ENCODE measurements at places on chromosomes 2 and 18. TPM values are rescaled to one million over a fixed set of nuclear protein-coding genes. Genes with fewer than 3 reads are reported as not detected.

Gene PRKAG3
- total RNA-seq, result not detected

Gene NGEF
- 47.6 TPM for total RNA-seq

Gene BCL2
- 79.1 TPM for total RNA-seq

Gene SERPINB12
- total RNA-seq, result not detected

Gene KLF7
- 25.8 TPM for total RNA-seq

DNA sequence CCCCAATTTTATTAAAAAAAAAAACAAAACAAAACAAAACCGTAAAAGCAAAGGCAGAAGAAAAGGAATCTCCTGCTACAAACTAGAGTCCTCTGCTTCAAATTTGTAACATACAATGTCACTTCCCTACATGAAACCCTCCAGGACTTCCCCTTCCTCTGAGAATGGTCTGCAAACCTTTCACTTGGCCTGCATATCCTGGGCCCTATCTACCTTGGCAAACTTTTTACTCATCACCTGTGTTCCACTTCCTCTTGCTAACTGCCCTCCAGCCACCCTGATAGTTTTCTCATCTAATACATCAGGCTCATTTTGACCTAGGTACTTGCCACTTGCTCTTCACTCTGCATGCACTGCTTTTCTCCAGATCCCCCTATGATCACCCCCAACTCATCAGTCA is 255.5 kb downstream of the ETAA1 start:
- no peaks in the 10 kb centered on the region for H3K27me3 ChIP-seq
- no peak overlapping the region for H3K4me3 ChIP-seq
- no peak overlapping the region for H3K27ac ChIP-seq
- H3K4me1 ChIP-seq, result peaks cover 22% of the 10 kb centered on the region

GRCh38 chr2:52658598-52658997 is 1109.0 kb upstream of the CHAC2 start:
- H3K36me3 ChIP-seq, result no peaks in the 10 kb centered on the region
- DNase-seq, result no peak
- H3K27ac ChIP-seq, result no peak overlapping the region
- no peak overlapping the region for H3K4me3 ChIP-seq
- no peaks in the 10 kb centered on the region for H3K27me3 ChIP-seq

DNA sequence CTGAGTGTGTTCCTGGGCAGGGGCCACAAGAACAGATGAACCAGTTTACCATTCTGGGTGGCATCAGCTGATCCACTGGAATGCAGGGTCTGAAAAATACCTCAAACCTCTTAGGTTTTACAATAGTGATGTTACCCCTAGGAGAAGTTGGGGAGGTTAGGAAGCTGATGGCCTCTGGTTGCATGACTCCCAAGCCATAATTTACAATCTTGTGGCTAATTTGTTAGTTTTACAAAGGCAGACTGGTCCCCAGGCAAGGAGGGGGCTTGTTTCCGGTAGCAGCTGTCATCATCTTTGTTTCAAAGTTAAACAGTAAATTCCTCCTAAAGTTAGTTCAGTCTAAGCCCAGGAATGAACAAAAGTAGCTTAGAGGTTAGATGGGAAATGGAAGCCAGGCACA is 113.8 kb upstream of the SLC38A11 start:
- H3K27me3 ChIP-seq, result no peaks in the 10 kb centered on the region
- H3K4me3 ChIP-seq, result no peak overlapping the region
- H3K4me1 ChIP-seq, result no peaks in the 10 kb centered on the region
- DNase-seq, result no peak

- H3K27me3 ChIP-seq, result no peaks in the 10 kb centered on the region
- no peak for DNase-seq
Measured at GRCh38 chr2:42855221-42855970, 63.0 kb upstream of the HAAO start.

DNA sequence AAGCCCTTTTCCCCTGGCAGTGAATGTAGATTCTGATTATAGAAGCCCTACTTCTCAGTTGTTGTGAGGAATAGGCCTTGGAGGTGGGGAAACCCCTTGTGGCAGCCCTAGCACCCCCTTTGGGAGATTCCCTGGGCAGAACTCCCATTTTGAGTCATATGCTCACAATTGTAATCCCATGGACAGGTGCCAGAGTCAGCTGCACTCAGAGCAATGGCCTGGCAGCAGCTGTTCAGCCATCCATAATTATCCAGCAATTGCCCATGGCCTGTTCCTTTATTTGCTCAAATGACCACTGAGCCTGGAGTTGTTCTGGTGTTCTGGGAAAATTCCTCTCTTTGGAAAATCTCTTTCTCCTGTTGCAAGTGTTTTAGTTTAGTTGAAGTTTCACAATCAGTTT is 71.7 kb downstream of the PTRHD1 start:
- H3K27ac ChIP-seq, result peak overlapping the region; percentile 88
- DNase-seq, result peak; percentile 51
- H3K27me3 ChIP-seq, result no peaks in the 10 kb centered on the region
- peaks cover 15% of the 10 kb centered on the region for H3K4me1 ChIP-seq

GRCh38 chr2:34242763-34243123 is 643.6 kb upstream of the FAM98A start:
- no peaks in the 10 kb centered on the region for H3K36me3 ChIP-seq
- no peaks in the 10 kb centered on the region for H3K4me1 ChIP-seq
- no peaks in the 10 kb centered on the region for H3K27me3 ChIP-seq
- DNase-seq, result no peak

DNA sequence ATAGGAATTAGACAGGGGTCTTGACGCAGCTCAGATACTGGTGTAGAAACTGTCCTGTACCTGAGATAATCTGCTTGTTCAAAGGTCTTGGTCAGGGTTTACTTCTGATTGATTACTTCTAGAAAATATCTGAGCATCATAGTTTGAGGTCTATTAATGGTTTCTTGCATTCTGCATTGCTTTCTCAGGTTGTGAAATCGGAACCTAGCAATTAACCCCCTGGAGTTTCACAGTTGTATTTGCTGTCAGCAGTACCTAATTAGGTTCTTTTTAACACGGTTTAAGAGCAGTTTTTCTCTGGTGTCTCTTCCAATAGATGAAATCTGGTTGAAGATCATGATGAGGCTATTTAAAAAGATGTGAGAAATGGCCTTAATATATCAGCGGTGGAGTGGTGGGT is 428.6 kb upstream of the SYT4 start:
- DNase-seq, result no peak
- no peaks in the 10 kb centered on the region for H3K4me1 ChIP-seq
- no peak overlapping the region for H3K4me3 ChIP-seq
- H3K36me3 ChIP-seq, result no peaks in the 10 kb centered on the region
- no peaks in the 10 kb centered on the region for H3K27me3 ChIP-seq
- H3K27ac ChIP-seq, result no peak overlapping the region

DNA sequence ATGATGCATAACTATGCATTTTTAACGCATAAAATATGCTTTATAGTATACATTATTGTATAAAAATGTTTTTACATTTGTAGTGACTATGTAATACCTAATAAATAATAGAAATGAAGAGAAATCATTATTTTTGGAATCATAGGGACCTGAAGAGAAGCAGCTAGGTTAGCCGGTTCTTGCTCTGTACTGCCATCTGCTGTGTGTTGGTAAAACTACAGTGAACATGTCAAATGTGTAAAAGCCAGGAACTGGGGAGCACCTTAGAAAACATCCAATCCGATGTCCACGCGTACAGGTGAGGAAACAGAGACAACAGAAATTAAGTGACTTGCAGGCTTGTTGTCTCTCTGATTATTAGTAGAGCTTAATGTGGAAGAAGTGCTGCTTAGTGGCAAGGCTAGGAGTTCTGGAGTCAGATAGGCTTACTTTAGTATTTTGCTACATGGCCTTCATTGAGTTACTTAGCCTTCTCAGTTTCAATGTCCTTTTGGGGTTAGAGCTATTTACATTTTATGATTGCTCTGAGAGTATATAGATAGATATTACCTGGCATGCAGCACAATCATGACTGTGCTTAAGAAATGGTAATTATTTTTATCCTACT is 386.5 kb downstream of the DLGAP1 start:
- no peaks in the 10 kb centered on the region for H3K36me3 ChIP-seq
- no peaks in the 10 kb centered on the region for H3K27me3 ChIP-seq
- peak; percentile 47 for DNase-seq
- H3K4me3 ChIP-seq, result no peak overlapping the region
